Kidney capillary endothelial cell (primary cell): ENCODE measurements at places on chromosomes 16 and 17.

DNA sequence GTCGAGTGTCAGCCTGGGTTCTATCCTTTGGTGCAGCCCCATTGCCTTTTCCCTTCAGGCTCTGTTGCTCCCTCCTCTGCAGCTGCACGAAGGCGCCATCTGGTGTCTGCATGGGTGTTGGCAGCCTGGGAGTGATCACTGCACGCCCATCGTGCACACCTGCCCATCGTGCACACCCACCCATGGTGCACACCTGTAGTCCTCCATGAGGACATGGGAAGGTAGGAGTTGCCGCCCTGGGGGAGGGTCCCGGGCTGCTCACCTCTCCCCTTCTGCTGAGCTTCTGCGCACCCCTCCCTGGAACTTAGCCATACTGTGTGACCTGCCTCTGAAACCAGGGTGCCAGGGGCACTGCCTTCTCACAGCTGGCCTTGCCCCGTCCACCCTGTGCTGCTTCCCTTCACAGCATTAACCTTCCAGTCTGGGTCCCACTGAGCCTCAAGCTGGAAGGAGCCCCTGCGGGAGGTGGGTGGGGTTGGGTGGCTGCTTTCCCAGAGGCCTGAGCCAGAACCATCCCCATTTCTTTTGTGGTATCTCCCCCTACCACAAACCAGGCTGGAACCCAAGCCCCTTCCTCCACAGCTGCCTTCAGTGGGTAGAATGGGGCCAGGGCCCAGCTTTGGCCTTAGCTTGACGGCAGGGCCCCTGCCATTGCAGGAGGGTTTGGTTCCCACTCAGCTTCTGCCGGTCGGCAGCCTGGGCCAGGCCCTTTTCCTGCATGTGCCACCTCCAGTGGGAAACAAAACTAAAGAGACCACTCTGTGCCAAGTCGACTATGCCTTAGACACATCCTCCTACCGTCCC lies 2.9 kb downstream of the CTRL start:
- peak; percentile 50 for DNase-seq

DNA sequence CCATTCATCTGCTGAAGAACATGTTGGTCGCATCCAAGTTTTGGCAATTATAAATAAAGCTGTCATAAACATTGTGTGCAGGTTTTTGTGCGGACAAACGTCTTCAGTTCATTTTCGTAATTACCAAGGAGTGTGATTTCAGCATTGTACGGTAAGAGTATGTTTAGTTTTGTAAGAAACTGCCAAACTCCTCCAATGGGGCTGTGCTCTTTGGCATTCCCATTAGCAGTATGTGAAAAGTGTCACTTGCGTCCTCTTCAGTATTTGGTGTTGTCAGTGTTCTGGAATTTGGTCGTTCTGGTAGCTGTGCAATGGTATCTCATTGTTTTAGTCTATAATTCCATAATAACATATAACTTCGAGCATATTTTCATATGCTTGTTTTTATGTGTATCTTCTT lies 120.9 kb downstream of the BCAS3 start:
- no peak for DNase-seq

DNA sequence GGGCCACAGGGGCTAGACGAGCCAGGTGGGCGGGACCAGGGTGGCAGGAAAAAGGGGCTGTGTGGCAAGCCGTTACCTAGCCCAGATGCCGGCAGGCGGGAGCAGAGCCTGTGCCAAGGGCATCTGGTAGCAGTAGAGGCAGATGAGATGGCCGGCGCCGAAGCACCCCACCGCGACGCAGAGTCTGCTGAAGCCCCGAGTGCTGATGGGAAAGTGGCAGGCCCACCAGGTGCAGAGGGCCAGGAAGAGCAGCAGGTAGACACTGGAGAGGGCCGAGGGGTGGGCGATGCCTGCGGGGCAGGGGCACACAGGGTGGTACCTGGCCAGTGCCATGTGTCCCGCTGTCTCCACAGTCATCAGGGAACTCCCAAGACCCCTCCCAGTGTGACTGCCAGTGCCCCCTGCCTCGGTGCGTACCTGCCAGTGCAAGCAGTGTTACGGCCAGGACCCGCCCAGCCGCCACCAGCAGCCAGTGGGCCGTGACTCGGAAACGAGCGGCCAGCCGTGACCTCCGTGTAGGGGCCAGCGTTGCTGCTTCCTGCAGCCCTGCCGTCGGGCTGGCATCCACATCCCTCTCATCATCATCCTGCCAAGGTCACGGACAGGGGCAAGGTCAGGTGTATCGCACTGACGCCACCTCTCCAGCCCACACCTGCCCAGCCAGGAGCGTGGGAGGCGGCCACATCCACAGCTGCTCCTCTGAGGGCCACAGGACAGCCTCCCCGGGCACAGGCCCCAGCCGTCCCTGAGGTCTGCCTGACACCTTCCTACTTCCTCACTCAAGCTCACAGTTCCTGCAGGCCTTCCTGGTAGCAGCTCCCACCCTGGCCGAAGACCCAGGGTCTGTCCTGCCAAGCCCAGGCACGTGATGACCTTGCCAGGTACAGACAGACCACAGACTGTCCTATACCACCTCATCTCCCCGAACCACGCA lies 32.1 kb downstream of the CTU2 start:
- DNase-seq: no peak

GRCh38 chr16:15648135-15648730 lies 1.8 kb upstream of the NDE1 start:
- no peak for DNase-seq

GRCh38 chr17:58756246-58757161 lies 850 bp downstream of the PPM1E start:
- no peak for DNase-seq

GRCh38 chr17:13740686-13741085 lies 139.0 kb upstream of the HS3ST3A1 start:
- DNase-seq: no peak

DNA sequence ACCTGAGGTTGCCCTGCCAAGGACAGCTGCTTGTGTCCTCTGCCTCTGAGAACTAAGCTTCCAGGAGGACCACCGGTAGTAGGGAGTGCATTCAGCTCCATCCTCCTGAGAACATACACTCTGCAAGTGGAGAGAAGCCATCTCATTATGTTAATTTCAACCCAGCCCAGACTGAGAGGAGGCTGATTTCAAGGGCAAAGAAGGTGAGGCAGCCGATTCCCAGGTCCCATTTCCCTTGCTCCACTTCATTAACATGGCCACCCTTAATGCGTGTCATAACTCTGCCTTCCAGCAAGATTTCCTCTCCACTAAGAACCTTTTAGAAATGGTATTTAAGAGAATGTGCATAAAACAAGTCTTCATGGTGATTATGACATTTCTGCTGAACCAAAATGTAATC lies 72.5 kb downstream of the CDH13 start:
- no peak for DNase-seq

- DNase-seq: no peak
Measured at GRCh38 chr17:56213031-56213430, 59.8 kb downstream of the ANKFN1 start.

DNA sequence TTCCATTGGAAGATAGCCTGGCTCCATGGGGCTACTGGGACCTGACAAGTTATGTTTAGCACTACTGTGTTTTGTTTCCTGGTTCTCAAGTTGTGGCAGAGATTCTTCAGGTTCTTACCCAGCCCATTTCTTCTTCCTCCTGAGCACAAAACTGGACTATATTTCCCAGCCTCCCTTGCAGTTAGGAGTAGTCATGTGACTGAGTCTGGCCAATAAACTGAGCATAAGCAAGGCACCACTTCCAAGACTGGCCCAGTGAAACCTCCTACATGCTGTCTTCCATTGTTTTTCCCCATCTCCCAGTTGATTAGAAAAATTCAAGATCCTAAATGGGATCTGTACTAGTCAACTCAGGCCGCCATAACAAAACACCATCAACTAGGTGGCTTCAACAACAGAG lies 28.2 kb upstream of the RBBP6 start:
- no peak for DNase-seq

DNA sequence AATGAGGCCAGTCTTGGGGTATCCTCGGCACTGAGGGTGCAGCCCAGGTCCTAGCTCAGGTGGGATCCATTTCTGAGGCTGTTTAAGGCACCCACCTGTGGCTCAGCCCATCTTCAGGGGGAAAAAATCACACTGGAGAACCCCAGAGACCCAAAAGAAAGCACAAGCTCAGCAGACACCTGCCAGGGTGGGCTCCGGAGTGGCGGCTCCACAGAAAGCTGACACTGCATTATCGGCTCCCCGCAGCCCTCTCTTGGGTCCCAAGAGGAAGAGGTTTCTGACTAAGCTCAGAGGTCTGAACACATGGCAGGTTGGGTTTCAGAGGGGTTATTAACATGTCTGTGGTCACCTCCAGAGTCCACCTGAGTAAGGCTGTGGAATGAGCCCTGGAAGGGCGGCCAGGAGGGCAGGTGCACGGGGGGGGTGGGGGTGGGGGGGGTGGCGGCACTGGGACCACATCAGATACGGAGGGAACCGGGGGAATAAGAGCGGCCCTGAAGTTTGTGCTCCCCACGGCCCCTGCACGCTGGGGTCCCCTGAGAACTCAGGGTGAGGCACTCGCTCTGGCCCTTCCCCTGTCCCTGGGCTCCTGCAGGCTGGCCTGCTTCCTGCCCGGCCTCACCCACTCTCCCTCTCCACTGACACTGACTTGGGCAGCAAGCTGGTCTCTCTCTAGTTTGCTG lies 79.5 kb downstream of the TIMM22 start:
- no peak for DNase-seq

- no peak for DNase-seq
Measured at GRCh38 chr16:53071748-53072301, 17.0 kb downstream of the CHD9 start.

GRCh38 chr16:66427036-66427860 lies at the start of gene BEAN1:
Gene BEAN1, plus strand, starts transcription at chr16:66427295. Its CDS starts 10,382 bp downstream, at chr16:66437677.
- no peak for DNase-seq

- no peak for DNase-seq
Measured at GRCh38 chr17:34464812-34465211, 101.8 kb upstream of the CCL1 start.

DNA sequence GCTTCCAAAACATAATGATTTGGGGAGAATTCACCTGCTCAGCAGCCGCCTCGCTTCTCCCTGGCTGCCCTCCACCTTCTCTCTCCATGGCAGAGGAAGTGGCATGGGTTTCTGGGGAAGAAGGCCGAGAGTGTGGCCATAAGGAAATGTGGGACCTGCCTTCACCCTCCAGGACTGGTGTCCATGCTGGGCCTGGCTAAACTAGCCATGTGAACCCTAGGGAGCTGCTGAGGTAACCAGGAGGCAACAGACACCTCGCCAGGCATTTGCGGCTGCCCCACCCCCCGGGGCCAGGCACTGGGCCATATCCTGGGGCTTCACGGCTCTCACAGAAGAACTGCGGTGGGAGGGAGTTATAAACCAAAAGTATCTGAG lies 9.9 kb upstream of the CMTM4 start:
- no peak for DNase-seq

- DNase-seq: no peak
Measured at GRCh38 chr16:57842601-57843000, 40.3 kb upstream of the KIFC3 start.

- peak; percentile 36 for DNase-seq
Measured at GRCh38 chr17:75996665-75997590, 3.7 kb upstream of the CDK3 start.

GRCh38 chr17:3048727-3049471 lies 14.5 kb downstream of the OR1D5 start:
- DNase-seq: peak; percentile 85

DNA sequence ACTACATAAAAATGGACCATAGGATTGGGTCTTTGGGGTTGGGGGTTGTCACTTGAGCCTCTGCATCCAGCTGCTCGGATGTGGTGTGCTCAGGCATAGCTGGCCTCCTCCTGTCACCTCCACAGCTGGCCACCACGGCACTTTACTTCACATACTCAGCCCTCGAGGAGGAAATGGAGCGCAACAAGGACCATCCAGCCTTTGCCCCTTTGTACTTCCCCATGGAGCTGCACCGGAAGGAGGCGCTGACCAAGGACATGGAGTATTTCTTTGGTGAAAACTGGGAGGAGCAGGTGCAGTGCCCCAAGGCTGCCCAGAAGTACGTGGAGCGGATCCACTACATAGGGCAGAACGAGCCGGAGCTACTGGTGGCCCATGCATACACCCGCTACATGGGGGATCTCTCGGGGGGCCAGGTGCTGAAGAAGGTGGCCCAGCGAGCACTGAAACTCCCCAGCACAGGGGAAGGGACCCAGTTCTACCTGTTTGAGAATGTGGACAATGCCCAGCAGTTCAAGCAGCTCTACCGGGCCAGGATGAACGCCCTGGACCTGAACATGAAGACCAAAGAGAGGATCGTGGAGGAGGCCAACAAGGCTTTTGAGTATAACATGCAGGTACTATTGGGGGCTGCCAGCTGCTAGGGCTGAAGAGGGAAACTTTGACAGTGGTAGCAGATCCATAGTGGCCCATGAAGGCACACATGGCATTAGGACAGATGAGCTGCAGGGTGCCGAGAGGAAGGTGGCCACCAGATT lies 30.8 kb downstream of the CDIP1 start:
- no peak for DNase-seq

DNA sequence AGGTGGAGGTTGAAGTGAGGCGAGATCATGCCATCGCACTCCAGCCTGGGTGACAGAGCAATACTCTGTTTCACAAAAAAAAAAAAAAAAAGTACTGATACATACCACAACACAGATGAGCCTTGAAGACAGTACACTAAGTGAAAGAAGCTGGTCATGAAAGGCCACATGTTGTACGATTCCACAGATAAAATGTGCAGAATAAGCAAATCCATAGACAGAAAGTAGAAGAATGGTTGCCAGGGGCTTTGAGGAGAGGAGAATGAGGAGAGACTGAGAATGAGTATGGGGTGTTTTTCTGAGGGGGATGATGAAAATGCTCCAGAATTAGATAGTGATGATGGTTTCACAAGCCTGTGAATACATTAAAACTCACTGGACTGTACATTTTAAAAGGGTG lies 155.6 kb upstream of the PSMD7 start:
- no peak for DNase-seq

DNA sequence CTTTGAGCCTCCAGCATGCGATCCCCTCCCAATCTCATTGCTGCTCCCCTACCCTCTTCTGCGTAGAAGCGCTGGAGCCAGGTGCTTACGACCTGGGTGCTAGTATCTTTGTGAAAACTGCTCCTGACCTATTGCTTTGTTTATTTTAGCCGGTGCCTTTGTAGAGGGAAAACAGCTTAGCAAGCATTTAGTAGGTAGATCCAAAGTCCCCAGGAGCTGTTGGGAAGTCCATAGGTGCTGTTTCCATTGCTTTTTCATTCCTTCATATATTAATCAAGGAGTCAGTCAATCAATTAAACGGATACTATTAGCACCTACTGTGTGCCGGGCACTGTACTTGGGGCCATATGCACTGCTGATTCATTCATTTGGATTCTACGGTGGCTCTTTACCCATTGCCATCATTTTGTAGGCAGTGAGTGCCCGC lies 497.6 kb downstream of the WWOX start:
- DNase-seq: no peak
